Hippocampal formation (tissue), 2 donors: ENCODE measurements at places on chromosomes 6 and 20.

GRCh38 chr6:105363100-105363754 is 39.7 kb downstream of the PREP start:
- no peak for DNase-seq

DNA sequence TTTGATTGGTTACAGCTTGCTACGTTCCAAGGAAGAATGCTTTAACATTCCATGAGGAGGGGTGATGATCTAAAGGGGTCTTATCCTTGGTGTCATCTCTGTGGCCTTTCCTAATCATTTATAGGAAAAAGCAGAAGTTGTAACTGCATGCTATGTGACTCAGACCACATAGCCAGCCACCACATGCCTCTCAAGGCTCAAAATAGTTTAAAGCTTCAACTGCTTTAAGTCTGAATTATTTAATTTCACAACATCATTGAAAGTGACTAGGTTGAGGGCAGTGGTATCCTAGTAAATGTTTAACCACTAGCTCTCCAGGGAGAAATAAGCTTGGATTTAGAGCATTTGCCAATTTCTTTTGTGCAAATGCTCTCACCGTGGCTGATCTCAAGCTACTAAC is 29.7 kb downstream of the MC3R start:
- DNase-seq, result no peak

DNA sequence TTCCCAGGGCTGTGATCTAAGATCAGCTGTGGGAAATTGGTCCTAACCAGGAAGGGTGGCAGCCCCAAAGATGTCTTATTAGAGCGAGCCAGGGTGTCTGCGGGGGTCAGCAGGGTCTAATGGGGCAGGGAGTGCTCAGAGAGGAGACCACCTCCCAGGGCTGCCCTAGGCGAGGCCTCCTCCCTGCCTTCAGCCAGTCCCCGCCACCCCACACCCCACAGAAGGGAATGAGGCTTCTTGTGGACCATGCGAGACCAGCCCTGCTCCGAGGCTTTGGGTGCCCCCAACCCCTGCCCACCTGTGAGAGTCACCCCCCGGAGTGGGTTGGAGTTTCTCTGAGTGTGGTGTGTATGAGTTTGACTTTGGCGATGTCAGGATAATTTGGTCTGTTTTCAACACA is 37.8 kb downstream of the SYNJ2 start:
- no peak for DNase-seq

DNA sequence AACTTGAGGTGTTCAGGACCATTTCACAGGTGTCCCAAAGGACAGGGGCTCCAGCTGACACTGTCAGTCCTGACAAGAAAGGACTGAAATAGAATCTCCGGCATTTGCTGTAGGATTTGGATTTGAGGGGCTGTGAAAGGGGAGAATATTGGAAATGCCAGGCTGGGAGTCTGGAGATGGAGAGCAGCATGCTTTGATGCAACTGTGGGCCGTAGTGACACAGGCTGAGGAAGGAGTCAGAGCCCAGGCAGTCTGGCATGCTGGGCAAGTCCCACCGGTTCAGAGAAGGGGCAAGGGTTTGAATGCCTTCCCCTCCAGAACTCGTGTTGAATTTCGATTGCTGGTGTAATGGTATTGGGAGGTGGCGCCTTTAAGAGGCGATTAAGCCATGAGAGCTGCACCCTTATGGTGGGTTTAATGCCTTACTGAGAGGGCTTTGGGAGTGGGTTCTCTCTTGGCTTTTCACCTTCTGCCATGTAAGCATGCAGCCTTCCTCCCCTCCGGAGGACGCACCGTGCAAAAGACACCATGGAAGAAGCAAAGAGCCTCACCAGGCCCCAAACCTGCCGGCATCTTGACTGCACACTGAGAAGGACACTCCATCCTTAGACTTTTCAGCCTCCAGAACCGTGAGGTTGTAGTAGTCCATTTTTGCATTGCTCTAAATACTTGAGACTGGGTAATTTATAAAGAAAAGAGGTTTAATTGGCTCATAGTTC is 9.4 kb upstream of the PYGB start:
- DNase-seq, result no peak
